Lung (tissue), 17 donors: ENCODE measurements at places on chromosomes 16 and 17. TPM values are rescaled to one million over a fixed set of nuclear protein-coding genes. Genes with fewer than 3 reads are reported as not detected.

DNA sequence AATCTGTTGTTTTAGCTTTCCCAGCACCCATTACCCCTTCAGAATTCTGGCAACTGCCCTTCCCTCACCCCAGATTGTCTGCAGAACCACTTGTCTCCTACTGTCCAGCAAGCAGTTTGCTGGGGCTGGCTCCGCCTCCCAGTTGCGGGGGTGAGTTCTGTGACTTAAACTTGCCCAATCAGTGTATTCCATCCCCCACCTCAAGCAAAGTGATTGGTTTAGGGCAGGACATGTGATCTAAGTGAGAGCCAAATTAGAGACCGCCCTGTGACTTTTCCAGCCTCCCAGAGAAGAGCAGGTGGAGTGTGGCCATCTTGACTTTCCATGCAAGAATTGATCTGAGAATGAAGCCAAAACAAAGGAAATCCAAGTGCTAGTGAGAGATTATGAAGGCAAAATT is 22.7 kb upstream of the SRCIN1 start:
- no peak overlapping the region for H3K4me3 ChIP-seq
- no peaks in the 10 kb centered on the region for H3K27me3 ChIP-seq
- H3K27ac ChIP-seq = no peak overlapping the region
- H3K4me1 ChIP-seq = no peaks in the 10 kb centered on the region
- H3K36me3 ChIP-seq = no peaks in the 10 kb centered on the region
- no peak for DNase-seq

DNA sequence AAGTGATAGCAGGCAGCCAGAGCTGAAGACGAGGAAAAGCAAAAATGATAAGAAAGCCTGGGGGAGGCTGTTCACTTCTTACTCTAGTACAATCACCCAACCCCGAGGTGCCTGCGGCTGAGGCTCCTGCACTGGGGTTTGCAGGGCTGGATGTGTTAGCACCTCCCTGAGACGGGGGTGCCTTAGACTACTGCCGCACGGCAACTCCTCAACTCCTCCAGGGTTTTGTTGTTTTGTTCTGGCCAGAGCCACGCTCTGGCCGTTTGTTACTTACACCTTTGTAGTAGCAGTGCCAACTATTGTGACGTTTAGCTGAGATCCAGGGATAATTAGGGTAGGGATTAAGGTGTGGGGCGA is 51.5 kb downstream of the LDHD start:
- H3K4me1 ChIP-seq = peaks cover 20% of the 10 kb centered on the region
- H3K27ac ChIP-seq = peak overlapping the region; percentile 93
- DNase-seq = no peak
- no peaks in the 10 kb centered on the region for H3K27me3 ChIP-seq

DNA sequence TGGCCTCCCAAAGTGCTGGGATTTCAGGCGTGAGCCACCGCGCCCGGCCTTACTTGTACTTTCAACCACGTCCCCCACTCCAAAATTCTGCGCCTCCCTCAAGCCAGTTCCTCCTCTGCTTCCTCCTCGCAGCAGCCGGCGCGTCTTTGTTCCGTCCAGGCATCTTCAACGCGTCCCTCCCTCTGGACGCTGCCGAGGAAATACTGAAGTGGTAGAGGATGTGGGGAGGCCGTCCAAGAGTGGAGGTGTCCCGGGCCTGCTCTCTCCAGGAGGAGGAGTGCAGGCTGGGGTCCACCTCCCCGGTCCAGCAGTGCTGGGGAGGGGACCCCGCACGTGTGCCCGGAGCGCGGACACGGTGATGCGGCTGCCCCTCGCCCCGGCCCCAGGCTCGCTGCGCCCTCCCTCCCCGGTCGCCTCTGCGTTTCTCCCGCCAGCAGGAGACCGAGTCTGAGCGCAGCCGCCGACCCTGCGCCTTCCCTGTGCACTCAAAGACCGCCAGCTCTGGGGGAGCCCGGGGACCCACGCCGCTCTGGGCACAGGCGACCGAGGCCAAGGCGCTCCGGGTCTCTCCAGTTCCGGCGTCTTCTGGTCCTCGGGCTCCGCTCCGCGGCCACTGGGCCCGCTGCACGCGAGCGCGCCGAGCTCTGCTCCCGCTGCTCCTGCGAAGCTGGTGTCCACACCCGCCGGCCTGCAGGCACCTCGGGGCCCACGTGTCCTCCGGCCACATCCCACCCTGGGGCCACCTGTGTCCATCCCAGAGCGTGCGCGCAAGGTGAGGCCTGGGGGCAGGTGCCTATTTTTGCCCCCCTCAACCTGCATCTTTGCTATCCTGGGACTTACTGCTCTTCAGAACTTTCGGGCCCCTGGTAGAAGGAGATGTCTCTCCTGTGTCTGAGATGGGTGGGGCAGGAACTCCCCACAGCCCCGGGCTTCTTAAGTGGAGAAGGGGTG is 31.7 kb downstream of the OSBPL7 start:
- DNase-seq = peak; percentile 13
- no peak overlapping the region for H3K4me3 ChIP-seq
- H3K27ac ChIP-seq = no peak overlapping the region
- H3K36me3 ChIP-seq = no peaks in the 10 kb centered on the region
- H3K4me1 ChIP-seq = no peaks in the 10 kb centered on the region
- H3K27me3 ChIP-seq = peaks cover 3% of the 10 kb centered on the region

GRCh38 chr16:75025761-75026160 is 26.9 kb downstream of the ZNRF1 start:
- peak; percentile 66 for DNase-seq
- H3K36me3 ChIP-seq = no peaks in the 10 kb centered on the region
- no peaks in the 10 kb centered on the region for H3K27me3 ChIP-seq
- peaks cover 3% of the 10 kb centered on the region for H3K4me1 ChIP-seq
- H3K27ac ChIP-seq = peak overlapping the region; percentile 62

- H3K4me1 ChIP-seq = peaks cover 6% of the 10 kb centered on the region
- no peak for DNase-seq
- no peaks in the 10 kb centered on the region for H3K36me3 ChIP-seq
- no peak overlapping the region for H3K4me3 ChIP-seq
- H3K27ac ChIP-seq = no peak overlapping the region
- no peaks in the 10 kb centered on the region for H3K27me3 ChIP-seq
Observed at GRCh38 chr16:17229766-17230165, 241.0 kb downstream of the XYLT1 start.

DNA sequence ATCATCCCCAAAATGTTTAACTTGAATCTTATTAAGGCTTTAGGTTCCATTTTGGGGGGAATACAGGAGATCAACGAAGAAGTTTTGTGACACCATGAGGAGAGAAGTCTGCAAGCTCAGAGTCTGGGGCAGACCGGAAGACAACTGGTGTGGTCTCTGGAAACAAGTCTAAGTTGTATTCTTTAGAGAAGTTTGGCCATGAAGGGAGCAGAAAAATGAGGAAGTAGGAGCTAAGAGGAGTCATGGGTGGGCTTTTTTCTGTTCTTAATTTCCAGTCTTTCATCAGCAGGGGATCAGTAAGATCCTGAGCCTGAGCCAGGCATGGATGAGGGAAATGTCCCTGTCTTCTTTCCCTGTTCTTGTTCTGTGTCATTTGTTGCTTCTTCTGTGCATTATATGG is 35.8 kb upstream of the NF1 start:
- no peak for DNase-seq
- H3K4me1 ChIP-seq = no peaks in the 10 kb centered on the region
- H3K27me3 ChIP-seq = no peaks in the 10 kb centered on the region

DNA sequence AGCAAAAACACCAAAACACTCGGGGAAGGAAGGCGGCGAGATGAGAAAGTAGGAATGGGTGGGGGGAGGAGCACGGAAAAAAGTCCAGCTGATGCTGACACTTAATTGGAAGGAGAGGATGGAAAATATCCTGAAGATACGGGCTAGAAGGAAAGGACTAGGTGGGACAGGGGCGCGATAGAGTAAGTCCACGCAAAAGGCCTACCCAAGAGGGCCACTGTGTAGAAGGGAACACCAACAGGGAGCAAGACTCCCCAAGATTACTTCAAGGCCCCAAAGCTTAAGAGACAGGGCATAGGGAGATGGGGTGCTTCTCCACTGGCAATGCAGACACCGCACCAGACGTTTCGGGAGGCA is 736 bp downstream of the APPBP2 start:
- DNase-seq = peak; percentile 77
- H3K36me3 ChIP-seq = no peaks in the 10 kb centered on the region
- peak overlapping the region; percentile 67 for H3K4me3 ChIP-seq
- H3K27me3 ChIP-seq = no peaks in the 10 kb centered on the region

DNA sequence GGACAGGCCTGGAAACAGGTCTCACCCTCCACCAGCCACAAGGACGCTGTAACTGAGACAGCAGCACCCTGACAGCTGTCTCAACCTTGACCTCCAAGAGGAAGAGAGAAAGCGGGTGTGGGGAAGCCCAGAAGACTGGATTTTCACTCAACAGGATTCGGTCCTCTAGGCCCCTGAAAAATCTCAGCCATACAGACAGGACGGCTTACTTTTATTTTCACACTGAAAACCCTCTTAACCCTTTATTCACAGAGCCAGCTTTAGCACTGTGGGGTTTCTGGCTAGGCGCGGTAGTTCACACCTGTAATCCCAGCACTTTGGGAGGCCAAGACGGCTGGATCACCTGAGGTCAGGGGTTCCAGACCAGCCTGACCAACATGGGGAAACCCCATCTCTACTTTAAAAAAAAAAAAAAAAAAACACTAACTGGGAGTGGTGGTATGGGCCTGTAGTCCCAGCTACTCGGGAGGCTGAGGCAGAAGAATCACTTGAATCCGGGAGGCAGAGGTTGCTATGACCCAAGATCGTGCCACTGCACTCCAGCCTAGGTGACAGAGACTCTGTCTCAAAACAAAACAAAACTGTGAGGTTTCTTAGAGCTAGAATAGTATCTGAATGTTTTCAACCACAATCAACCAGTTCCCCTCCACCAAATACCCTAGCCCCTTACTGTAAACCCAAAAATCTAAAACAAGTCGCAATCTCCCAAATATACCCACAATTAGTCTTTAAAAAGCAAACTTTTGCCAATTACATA is 5.3 kb downstream of the ANKRD11 start:
- no peaks in the 10 kb centered on the region for H3K27me3 ChIP-seq
- peaks cover 48% of the 10 kb centered on the region for H3K4me1 ChIP-seq
- no peaks in the 10 kb centered on the region for H3K36me3 ChIP-seq

- H3K4me1 ChIP-seq = no peaks in the 10 kb centered on the region
- no peak overlapping the region for H3K27ac ChIP-seq
- peaks cover 73% of the 10 kb centered on the region for H3K36me3 ChIP-seq
- no peak for DNase-seq
- no peaks in the 10 kb centered on the region for H3K27me3 ChIP-seq
Observed at GRCh38 chr17:32477220-32477619, 9.6 kb upstream of the CDK5R1 start.

GRCh38 chr17:36755586-36755985 is 154.2 kb downstream of the MRM1 start:
- peaks cover 5% of the 10 kb centered on the region for H3K27me3 ChIP-seq
- DNase-seq = no peak
- no peak overlapping the region for H3K4me3 ChIP-seq
- no peak overlapping the region for H3K27ac ChIP-seq

NUDT7 gene
- 18.3 TPM for total RNA-seq

ITGAL gene
- 48.1 TPM for total RNA-seq

CTRB2 gene
- not detected for total RNA-seq

WNT3 gene
- 0.74 TPM for total RNA-seq
